Activated gamma-delta T cell treated with Interleukin-2 at 50 U/mL for 16 hours (primary cell): ENCODE measurements at places on chromosomes 11 and 22.

- no peak for DNase-seq
Observed at GRCh38 chr11:26632691-26633159, 60.7 kb upstream of the MUC15 start.

DNA sequence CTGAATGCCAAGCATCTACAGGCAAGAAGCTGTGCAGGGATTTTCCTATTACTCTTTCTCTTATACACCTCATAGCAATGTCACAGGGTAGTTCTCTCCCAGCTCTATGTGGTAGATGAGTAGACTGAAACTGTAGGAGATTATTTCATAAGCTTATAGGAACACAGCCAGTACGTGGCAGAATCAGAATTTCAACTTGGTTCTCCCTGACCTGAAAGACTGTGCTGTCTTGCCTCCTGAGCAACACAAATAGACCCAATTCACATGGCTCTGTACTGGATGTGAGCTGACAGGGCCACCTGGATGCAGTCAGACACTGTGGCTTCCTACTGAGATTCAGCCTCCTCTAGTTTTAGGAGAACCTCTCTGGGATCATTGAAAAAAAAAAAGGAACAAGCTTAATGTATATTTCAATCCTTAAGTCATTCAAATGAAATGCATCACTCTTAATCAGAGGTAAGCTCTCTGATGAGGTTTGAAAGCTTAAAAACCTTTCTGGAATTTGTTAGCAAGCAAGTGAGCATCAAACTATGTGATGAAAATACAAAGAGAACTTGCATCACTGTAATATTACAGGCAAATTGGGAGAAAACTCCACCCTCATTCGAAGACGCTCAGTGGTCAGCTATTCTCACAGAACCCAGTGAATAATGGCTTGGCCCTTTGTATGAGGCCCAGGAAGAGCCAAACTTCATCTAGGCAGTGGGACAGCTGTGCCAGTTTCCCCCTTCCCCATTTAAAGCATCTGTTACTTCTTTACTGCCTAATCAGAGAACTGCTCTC is 1039.3 kb downstream of the NTM start:
- DNase-seq = no peak

- no peak for DNase-seq
Observed at GRCh38 chr11:125091247-125091876, 20.1 kb downstream of the TMEM218 start.

- no peak for DNase-seq
Observed at GRCh38 chr11:113198972-113199661, 115.3 kb upstream of the TTC12 start.

DNA sequence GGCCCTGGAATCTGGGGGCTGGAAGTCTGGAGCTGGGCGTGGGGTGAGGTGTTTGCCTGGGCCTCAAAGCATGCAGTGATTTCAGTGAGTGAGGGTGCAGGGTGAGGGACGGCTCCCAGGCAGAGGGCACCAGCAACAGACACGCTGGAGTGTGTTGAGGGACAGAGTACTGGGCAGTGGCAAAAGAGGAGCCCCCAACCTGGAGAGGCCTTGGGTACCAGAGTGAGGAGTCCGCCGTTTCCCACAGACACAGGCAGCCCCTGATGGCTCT is 12.0 kb upstream of the TBC1D22A start:
- no peak for DNase-seq

DNA sequence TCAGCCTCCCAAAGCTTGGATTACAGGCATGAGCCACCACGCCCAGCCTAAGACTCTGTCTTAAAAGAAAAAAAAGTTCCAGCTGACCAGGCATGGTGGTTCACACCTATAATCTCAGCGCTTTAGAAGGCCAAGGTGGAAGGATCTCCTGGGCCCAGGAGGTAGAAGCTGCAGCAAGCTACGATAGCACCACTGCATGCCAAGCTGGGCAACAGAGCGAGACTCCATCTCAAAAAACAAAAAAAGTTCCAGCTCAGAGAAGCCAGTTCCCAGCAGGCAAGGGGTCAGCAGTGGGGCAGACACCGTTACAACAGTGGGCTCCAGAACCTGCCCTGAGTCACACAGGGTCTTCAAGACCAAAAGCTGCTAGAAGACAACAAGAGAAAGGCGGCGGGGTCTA is 3.3 kb downstream of the TMEM184B start:
- no peak for DNase-seq

DNA sequence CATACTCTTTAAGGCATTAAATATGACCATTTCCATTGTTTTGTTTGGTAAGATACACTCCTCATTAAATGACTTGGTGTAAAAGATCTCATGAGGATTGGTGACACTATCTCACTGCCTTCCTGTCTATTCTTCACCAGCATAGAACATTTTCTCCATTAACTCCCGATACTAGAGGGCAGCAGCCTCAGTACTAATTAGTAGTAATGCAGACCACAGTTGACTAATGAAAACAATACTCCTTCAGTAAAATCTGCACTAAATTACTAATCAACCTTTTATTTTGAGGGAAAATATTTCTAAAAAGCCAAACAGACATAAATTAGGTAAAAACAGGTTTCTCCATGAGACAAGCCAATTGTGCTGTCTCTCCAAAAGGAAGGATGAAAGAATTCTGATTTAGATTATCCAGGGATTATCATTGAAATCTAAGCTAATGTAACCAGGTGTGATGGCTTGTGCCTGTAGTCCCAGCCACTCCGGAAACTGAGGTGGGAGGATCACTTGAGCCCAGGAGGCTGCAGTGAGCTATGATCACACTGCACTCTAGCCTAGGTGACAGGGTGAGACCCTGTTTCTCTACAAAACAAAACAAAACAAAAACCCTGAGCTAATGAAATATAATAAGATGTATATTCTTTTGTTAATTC is 9.4 kb downstream of the PGM2L1 start:
- peak; percentile 71 for DNase-seq

DNA sequence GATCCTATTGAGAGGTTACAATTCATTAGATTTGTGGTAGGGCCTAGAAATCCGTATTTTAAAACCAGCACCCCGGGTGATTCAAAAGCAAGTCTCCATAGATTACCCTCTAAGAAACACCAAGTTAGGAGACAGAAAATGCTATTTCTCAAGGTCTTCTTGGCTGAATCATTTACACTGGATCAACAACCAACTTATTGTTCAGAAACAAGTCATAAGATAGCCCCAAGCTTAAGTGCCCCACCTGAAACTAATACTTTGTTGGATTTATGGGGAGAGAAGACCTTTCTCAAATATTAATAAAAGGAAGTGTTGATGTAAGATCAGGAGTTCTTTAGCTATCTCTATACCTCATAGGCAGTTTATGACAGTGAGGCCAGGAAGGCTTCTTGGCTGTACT is 345.2 kb downstream of the LARGE1 start:
- no peak for DNase-seq

DNA sequence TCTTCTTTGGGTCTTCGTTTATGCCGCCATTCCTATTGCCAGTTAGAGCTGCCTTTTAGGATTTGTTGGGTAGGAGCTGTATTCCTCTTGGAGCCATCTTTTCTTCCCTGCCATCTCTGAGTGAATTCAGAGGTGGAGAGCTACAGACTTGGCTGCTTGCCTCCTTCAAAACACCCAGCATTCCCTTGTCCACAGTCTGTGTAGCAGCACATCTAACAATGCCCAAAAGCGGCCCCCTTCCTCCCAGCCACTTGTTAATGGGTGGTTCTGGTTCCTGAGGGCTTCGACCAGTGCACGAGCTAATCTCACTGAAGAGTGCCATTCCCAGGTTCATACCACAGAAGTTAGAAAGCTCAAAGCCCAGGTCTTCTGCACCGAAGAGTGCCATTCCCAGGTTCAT is 37.7 kb downstream of the MARK2 start:
- no peak for DNase-seq

DNA sequence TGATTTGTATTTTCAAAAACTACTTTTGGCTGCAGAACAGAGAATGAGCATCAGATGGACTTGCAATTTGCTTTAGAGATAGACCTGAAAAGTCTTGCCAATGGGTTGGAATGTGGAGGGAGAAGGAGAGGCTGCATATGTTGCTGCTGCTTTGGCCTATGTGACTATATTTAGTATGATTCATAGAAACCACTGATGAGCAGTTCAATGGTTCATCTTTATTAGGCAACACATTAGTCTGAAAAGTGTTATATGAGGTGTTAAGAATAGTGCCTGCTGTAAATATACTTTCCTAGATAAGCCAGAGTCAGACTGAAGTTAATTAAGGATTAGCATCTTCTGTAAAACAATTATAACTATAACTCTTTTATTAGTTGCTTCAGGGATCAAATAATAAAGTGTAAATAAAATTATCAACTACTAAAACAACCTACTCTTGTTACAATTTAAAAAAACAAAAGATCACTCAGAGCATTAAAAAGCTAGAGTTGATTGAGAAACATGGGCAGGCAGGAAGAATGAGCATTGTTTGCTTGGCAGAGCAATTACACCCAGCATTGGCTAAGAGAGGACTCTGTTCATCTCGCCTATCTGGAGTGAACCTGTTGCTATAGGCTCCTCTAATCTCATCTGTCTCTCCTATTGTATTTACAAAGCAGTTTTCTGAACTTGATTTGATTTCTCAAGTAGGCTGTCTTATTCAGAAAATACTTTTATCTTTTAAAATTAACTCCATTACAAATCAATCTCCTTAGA is 36.3 kb downstream of the HORMAD2 start:
- no peak for DNase-seq

GRCh38 chr22:23275751-23276150 is 95.4 kb downstream of the BCR start:
- DNase-seq = no peak

GRCh38 chr11:132094598-132094997 is 724.2 kb downstream of the NTM start:
- no peak for DNase-seq

DNA sequence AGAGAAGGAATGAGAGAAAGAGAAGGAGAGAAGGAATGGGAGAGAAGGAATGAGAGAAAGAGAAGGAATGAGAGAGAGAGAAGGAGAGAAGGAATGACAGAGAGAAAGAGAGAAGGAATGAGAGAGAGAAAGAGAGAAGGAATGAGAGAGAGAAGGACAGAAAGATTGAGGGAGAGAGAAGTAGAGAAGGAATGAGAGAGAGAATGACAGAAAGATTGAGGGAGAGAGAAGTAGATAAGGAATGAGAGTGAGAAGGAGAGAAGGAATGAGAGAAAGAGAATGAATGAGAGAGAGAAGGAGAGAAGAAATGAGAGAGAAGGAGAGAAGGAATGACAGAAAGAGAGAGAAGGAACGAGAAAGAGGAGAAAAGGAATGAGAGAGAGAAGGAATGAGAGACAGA is 34.1 kb upstream of the APOL5 start:
- no peak for DNase-seq

DNA sequence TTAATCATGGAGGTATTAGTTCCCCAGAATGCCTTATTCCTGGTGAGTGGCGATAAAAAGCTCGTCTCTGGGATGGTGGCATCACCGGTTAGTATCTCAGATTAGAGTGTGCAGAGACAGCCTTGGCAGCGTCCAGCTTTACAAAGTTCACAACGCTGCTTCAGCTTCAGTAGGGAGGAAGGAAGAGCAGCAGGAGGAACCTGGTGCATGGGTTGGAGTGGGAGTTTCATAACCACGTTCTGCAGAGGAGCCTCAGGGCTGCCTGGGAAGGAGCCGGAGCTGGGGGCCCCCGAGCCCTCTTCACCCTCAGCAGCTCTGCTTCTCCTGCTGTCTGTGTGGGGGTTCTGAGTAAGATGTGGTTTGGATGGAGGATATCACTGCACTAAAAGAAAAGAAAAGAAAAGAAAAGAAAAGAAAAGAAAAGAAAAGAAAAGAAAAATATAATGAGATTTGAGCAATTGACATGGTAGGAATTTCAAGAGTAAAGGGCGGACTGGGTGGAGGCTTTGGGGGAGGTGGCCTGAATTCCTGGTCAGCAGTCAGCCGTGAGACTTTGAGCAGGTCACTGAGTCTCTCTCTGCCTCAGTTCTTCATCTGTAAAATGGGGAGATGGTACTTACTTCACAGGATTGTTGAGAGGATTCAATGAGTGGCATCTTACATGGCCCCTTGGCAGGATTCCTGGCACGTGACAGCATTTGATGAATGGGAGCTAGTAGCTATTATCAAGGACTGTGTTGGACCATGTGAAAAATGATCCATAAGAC is 6.5 kb downstream of the ASPHD2 start:
- no peak for DNase-seq

DNA sequence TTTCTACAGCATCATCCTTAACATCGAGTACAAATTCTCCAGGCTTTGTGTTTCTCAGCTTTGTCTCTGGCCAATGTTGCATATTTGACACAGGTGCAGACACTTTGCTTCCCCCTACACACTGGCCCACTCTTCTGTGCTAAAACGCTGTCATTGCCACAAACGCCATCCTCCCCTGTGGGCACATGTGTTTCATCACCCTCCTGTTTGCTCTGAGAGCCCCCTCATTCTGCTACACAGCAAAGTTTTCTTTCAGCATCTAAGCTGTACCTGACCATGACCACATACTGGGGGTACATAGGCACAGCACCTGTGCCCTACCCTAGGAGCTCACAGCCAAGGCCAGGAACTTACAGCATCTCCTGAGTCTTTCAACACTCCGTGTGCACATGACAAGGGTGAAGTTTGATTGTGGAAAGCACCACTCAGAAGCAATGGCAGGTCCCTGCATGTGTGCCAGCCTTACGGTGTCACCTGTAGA is 7.9 kb upstream of the IGLL5 start:
- DNase-seq = no peak

GRCh38 chr11:126280595-126280994 is 2.3 kb upstream of the TIRAP start:
- no peak for DNase-seq

GRCh38 chr11:44572884-44573283 is 7.4 kb downstream of the CD82 start:
- DNase-seq = no peak

- no peak for DNase-seq
Observed at GRCh38 chr11:112634995-112635737, 326.1 kb upstream of the NCAM1 start.

GRCh38 chr11:2267851-2268728 is 2.3 kb downstream of the ASCL2 start:
- DNase-seq = no peak

DNA sequence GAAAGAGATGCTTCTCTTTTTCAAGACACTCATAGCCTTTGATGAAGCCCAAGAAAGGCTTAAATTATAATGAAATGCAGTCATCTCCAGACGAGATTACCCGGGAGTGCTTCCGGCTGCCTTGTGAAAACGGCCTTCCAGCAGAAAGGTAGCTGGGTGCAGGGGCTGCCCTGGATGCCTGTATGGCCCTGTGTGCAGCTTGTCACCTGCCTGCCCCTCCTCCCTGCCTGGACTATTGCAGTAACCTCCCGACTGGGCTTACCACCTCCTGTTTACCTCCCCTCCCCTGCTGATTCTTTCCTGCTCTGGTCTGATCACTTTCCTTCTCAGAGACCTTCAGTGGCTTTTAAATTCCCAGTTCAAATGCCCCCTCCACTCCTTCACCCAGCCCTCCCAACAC is 126.4 kb upstream of the SYT13 start:
- DNase-seq = no peak

- no peak for DNase-seq
Observed at GRCh38 chr11:22521226-22521625, 104.4 kb downstream of the FANCF start.

DNA sequence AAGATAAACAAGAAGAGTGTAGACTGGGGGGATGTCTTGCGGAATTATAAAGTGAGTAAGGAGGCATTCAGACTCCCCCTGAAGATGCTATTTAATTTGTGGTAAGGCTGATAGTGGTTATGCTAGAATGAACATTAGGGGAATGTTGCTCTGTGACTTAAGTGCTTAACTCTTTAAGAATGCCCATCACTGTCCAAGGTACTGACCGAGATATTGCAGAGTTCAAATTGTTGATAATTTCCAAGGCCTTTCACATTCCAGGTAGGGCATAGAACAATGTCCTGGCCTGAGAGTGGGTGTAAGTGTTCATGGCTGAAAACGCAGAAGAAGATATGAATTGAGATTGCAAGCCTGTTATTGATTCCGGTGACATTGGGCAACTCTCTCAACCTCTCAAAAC is 90.3 kb upstream of the SEZ6L start:
- DNase-seq = no peak
